Activated T-cell treated with anti-CD3 and anti-CD28 coated beads, Interleukin-2, amount 50 U/mL, for 24 hours (primary cell): ENCODE measurements at places on chromosomes 7 and 10.

DNA sequence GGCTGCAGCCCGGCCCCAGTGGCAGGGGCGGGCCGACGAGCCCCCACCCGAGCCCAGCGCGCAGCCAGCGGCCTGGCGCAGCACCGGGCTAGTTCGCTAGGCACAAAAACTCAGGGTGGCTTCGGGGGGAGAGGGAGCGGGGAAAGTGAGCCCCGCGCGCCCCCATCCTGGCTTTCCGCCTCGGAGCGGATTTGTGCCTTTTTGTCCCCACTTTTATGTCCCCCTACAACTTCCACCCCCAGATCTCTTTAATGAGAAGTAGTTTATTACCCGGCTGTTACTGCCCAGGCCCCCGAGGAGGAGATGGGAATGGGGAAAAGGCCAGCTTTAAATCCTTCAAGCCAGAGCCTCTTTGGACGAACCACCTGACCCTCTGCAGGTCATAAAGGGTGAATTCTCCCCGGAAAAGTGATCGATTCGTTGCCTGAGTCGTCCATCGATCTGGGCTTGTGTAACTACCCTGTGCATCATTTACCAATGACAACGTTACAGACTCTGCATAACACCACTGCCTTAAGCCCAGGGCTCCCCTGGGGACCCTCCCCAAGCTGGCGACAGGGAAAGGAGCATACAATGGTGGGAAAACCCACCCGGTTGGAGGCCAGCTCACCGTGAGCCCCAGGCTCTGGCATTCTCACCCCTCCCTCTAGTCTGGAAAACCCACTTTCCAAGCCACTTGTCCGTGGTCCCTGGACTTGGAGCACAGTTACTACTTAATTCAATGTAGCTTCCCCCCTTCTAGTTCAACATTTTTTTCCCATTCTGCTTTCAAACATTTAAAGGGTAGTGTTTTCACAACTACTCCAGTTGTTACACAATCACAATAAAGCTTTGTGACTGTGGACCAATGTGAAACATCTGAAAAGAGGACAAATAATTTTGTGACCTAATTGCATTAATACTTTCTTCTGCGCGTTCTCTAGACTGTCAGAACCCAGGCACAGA is 748 bp upstream of the SH3PXD2A start:
- no peak for DNase-seq

- no peak for DNase-seq
Observed at GRCh38 chr7:70466725-70467364, 665.1 kb upstream of the GALNT17 start.

- DNase-seq: no peak
Observed at GRCh38 chr7:88009651-88010050, 75.6 kb downstream of the ADAM22 start.

DNA sequence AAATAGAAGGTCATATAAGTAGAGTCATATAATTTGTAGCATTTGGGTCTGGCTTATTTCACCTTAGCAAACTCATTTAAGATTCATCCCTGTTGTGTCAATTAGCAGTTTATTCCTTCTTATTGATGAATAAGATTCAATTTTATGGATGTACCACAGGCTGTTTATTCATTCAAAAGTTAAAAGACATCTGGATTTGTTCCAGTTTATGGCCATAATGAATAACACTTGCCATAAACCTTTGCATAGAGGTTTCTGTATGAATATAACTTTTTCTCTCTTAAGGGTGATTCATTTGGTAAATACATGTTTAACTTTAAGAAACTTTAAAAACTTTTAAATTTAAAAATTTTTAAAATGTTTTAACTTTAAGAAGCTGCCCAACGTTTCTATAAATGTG is 66.4 kb downstream of the CPED1 start:
- DNase-seq: no peak

DNA sequence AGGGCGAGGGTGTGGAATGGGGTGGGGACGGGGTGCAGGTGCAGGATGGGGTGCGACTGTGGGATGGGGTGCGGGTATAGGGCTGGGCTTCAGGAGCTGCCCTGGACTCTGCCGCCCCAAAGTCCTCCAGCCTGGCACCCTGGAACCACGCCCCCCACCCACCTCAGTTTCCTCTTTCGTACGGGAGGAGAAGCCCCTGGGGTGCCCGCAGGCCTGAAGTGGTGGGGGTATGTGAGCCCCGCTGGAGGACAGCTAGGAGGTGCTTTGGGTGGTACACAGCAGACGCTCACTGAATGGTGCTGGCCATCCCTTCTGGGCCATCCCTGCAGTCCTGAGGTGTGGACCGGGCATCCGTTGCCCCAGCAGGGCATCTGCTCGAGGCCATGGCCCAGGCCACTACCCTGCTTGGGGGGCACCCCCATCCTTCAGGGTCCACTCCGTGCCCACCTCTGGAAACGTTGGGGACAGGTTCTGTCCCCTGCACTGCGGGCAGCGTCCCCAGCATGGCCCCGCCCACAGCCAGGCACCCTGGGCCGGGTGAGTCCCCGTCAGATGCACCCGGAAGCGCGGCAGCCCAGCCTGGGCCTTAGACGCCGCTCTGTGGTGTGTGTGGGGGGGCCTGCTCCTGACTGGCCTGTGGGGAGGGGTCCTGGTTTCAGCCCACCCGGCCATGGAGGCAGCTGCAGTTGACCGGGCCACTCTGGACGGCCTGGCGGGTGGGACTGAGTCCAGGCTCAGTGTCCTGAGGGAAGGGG is 41.6 kb downstream of the UNCX start:
- DNase-seq: no peak

DNA sequence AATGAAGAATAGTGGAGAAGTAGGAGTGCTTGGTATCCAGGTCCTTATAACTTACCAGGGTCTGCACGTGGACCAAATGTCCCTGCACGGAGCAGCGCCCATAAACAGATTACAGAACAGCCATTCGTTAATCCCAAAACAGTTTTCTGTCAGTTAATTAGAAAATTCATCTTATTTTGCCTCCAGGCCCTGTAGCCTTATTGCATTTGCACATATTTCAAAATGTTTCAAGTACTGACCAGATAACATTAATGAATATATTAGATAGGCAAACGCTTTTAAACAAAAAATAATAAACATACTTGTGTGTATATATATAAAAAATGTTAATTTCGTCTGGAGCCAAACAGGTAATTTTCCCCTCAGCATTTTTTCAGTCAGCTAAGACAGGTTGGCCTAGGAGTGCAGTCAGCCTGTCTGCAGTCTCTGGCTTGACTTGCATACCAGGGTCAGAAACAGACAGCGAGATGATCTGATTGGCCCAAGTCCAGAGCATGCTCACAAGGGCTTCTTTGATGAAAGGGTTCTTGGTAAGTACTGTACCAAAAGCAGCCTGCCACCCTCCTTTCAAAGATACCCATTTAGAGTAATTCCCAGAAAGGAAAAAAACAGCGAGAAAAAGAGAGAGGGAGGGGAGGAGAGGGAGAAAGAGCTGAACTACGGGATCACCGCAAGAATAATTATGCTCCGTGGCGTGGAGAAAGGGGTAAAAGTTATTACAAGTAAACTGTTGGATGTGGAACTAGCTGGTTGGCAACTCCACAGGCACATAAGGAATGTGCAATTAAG is 194.4 kb upstream of the TCF7L2 start:
- no peak for DNase-seq

- DNase-seq: no peak
Observed at GRCh38 chr10:594584-595270, 94.7 kb downstream of the DIP2C start.

DNA sequence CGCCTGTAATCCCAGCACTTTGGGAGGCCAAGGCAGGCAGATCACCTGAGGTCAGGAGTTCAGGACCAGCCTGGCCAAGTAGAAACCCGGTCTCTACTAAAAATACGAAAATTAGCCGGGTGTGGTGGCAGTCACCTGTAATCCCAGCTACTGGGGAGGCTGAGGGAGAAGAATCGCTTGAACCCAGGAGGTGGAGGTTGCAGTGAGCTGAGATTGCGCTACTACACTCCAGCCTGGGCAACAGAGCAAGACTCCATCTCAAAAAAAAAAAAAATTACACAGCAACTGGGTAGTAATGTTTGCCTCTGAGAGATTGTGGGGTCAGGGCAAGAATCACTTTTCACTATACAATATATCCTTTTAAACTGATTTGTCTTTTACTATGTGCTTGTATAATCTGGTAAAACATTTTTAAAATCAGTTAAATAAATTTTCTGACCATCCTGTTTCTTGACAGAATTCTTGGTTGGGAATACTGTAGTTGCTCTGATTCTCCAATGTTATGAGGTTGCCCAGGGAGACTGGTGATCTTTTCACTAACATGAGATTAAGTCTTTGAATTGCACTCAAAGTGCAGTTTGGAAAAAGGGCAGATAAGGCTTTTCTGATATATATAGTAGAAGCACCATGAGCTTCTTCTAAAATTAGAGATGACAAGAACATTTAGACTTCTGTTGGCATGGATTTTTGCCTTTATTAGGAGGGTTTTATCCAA is 1.5 kb downstream of the ENTPD7 start:
- DNase-seq: no peak

GRCh38 chr7:36920433-36920832 is 196.1 kb upstream of the AOAH start:
- no peak for DNase-seq

GRCh38 chr7:30038196-30038980 is 10.2 kb downstream of the PLEKHA8 start:
- no peak for DNase-seq

- no peak for DNase-seq
Observed at GRCh38 chr10:19579761-19580545, 236.3 kb upstream of the PLXDC2 start.

DNA sequence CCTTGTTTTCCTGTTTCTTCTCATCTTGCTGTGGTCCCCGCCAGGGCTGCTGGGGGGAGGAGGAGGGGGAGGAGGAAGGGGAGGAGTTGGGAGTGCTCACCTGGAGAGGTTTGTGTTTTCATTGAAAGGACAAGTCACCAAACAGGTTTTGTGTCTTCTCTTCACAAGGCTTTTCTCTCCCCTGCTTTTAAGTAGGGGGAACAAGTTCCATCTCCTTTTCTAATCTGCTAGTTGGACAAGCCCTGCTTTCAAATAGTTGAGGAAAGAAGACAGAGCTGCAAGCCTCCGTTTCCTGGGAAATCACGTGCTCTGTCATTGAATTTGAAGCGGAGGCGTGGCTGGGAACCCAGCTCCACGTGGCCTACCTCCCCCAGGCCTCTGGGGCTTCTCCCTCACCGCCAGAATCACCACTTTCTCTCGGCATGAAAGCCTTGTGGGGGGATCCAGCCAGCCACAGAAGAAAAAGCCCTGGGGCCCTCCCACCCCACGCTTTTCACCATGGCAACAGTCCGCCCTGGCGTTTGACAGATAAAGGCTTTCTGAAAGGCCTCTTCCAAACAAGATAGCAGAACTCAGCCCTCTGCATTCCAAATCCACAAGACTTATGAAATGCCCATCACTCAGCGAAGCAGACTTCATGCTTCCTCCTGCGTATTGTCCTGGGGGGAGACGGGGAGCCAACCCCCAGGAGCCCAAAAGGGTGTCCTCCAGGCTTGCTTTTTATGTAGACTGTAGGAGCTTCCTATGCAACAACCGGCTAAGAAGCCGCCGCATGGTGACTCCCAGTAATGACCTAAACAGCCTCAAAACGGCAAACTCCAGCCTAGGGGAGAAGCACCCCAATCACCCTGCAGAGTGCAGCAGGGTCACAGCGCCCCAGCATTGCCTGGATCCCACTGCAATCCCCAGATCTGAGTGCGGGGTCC is 51.7 kb downstream of the PROSER2 start:
- DNase-seq: peak; percentile 59

GRCh38 chr7:2314209-2314955 is at the start of gene SNX8:
SNX8 (minus strand) TSS chr7:2314441; CDS start chr7:2314421, 20 bp downstream.
- peak; percentile 99 for DNase-seq

- no peak for DNase-seq
Observed at GRCh38 chr10:77236700-77237099, 400.9 kb downstream of the KCNMA1 start.

- no peak for DNase-seq
Observed at GRCh38 chr7:35336444-35336843, 82.5 kb upstream of the TBX20 start.

- no peak for DNase-seq
Observed at GRCh38 chr7:41808541-41808940, 105.7 kb upstream of the INHBA start.

DNA sequence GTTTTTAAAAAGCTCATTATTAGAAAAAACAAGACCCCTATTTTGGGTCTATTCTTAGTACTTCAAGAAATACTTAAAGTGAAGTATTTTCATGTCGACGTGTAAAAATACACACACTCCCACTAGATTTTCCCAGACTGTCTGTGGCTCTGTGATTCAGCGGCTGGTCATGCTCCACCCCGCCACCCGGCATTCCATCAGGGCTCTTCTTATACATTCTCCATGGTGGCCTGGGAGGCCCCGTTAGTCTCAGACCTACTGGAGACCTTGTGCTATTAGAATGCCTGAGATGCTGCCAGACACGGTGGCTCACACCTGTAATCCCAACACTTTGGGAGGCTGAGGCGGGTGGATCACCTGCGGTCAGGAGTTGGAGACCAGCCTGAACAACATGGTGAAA is 13.1 kb downstream of the TECPR1 start:
- DNase-seq: no peak

GRCh38 chr10:5168897-5169420 is 16.0 kb downstream of the AKR1C8 start:
- no peak for DNase-seq

- no peak for DNase-seq
Observed at GRCh38 chr7:2307690-2308107, 6.5 kb downstream of the SNX8 start.

- no peak for DNase-seq
Observed at GRCh38 chr7:31408140-31408729, 67.7 kb upstream of the NEUROD6 start.

- DNase-seq: no peak
Observed at GRCh38 chr10:58590152-58590840, 77.6 kb downstream of the BICC1 start.

DNA sequence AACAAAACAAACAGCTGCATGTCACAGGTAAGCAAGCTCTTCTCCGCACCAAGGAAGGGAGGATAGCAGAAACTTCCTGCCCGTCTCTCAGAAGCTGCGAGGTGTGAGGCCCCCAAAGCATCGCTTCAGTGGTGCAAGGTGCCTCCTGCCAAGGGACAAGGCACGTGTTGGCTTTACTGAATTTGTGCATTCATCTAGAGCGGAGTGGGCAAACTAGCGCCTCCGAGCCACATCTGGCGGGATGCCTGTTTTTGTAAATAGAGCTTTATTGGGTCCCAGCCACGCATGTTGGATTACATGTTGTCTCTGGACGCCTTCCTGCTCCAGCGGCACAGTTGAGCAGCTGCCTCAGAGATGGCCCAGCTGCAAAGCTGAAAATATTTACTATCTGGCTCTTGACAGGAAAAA is 27.7 kb downstream of the PHYH start:
- no peak for DNase-seq

- DNase-seq: no peak
Observed at GRCh38 chr10:15624401-15625196, 95.1 kb downstream of the ITGA8 start.

- DNase-seq: no peak
Observed at GRCh38 chr10:107264742-107265141, 100.2 kb upstream of the SORCS1 start.
